ENCODE measurements at places on chromosomes 5 and 9. TPM values are rescaled to one million over a fixed set of nuclear protein-coding genes. Genes with fewer than 3 reads are reported as not detected.

The FOXD4 gene
- total RNA-seq: not detected

The DND1 gene
- total RNA-seq: 0.10 TPM

The GADD45G gene
- 0.33 TPM for total RNA-seq

The CBY3 gene
- not detected for total RNA-seq

The OLFML2A gene
- 0.54 TPM for total RNA-seq

The RNF224 gene
- total RNA-seq: not detected

The RNF130 gene
- total RNA-seq: 45.2 TPM

The PLPP7 gene
- 5.6 TPM for total RNA-seq

The GRIN3A gene
- total RNA-seq: not detected

The REEP2 gene
- total RNA-seq: 1.1 TPM

The TGFBI gene
- total RNA-seq: 36.1 TPM

The CDKN2B-AS1 gene
- 1.1 TPM for total RNA-seq

Measured in mammary microvascular endothelial cell (primary cell).